ENCODE measurements at places on chromosomes 5 and 9.

GRCh38 chr5:57509501-57510260 is 27.1 kb upstream of the ACTBL2 start:
- DNase-seq = no peak

- DNase-seq = no peak
These were observed 42.3 kb downstream of the PRELID2 start for GRCh38 chr5:145792840-145793239.

- DNase-seq = no peak
These were observed 105.2 kb downstream of the FRMD3 start for GRCh38 chr9:83432877-83433550.

GRCh38 chr9:32069169-32069813 is 315.2 kb upstream of the ACO1 start:
- no peak for DNase-seq

GRCh38 chr5:170333161-170333910 is 35.8 kb upstream of the LCP2 start:
- DNase-seq = peak; percentile 47

DNA sequence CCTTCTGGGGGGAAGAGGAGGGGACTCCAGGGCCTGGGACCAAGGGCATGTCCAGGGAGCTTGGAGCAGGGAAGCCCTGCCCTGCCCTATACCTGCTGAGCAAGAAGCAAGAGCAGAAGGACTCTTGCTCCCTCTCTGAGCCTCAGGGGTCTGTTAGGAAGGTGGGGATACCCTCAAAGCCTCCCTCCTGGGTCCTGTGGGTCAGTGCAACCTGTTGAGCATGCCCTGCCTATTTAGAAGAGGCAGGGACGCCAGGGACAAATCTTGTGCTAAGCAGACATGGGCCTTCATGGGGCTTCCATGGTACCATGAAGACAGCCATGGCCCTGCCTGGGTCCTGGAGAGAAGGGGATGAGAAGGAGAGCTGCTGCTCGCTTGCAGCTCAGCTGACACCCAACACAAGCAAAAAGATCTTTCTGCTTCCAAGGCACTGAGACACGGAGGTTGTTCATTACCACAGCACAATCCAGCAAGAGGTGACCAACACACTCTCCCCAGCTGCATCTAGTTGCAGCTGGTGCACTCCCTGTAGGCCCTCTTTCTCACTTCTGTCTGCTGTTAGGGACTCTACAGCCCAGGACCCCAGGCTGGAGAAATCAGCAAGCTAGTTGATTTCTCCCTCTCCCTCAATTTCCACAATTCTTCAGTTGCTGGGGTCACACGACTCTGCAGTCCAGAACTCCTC is 39.3 kb downstream of the C9orf50 start:
- no peak for DNase-seq

DNA sequence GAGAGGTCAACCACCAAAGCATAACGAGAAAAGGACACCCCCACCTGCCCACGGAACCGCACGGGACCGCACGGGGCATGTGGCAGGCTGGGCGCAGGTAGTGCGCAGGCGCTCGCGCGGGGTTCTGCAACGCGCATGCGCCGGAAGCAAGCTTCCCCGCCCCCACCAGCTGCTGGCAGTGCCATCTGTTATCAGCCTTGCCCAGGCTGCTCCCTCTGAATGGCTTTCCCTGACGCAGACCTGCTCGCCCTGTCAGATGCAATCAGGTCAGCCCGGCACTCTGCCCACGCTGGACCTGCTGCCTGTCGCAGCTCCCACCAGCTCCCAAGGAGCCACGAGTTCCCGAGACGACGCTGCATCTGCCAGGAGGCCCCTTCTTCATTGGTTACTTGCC is 22.8 kb downstream of the PTCH1 start:
- DNase-seq = peak; percentile 45

DNA sequence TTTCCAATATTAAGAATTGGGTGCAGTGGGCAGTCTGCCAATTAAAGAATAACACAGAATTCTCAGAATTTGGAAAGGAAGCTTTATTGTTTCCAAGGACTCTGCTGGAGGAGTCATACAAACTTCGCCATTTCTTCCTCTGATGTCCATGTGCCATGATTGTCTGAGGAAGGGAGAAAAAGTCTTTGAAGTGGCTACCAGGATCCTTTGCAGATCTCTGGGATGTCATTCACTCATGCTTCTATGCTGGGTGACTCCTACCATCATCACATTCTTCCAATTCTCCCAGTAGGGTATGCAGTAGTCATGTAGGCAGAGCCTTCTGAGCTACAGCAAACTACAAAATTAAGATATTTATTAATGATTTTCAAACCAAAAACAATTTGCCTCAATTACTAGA is 3.2 kb upstream of the SMAD5 start:
- no peak for DNase-seq

- DNase-seq = no peak
These were observed 8.9 kb downstream of the OR13J1 start for GRCh38 chr9:35861161-35861897.

Data from stimulated activated CD4-positive, alpha-beta T cell treated with anti-CD3 and anti-CD28 coated beads, Interleukin-12 subunit alpha, Interleukin-12 subunit beta, amount 100 ng/mL, for 4 hours (primary cell).